T-helper 22 cell (primary cell): ENCODE measurements at places on chromosomes 16 and 17.
A peak's percentile ranks its signal among the peaks of the same experiment; 100 is the strongest.

- peak; percentile 76 for DNase-seq
These were observed 604 bp downstream of the PRR14 start for GRCh38 chr16:30651124-30652004.

GRCh38 chr16:19417640-19418039 is at the start of gene TMC5:
TSS of gene TMC5 (plus strand) at chr16:19417883. CDS start at chr16:19440039, 22,156 bp downstream.
- DNase-seq: no peak

DNA sequence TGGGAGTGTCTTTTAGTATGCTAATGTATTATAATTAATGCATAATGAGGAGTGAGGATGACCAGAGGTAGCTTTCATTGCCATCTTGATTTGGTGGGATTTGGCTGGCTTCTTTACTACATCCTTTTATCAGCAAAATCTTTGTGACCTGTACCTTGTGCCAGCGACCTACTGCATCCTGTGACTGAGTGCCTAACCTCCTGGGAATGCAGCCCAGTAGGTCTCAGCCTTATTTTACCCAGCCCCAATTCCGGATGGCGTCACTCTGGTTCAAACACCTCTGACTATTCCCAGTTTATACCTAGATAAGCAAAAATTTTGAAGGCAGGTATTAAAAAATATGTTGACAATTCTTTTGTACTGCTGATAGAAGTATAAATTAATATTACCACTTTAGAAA is 10.5 kb upstream of the BLMH start:
- DNase-seq: no peak

- DNase-seq: no peak
These were observed 47.5 kb downstream of the STAT3 start for GRCh38 chr17:42340691-42341127.

- DNase-seq: no peak
These were observed 328.7 kb downstream of the WWOX start for GRCh38 chr16:78428193-78428592.
